Stomach (tissue), 19 donors: ENCODE measurements at places on chromosomes 16 and 17. TPM values are rescaled to one million over a fixed set of nuclear protein-coding genes. Genes with fewer than 3 reads are reported as not detected.

GRCh38 chr17:82489851-82490511, 29.6 kb upstream of the FOXK2 start:
- no peak for DNase-seq

DNA sequence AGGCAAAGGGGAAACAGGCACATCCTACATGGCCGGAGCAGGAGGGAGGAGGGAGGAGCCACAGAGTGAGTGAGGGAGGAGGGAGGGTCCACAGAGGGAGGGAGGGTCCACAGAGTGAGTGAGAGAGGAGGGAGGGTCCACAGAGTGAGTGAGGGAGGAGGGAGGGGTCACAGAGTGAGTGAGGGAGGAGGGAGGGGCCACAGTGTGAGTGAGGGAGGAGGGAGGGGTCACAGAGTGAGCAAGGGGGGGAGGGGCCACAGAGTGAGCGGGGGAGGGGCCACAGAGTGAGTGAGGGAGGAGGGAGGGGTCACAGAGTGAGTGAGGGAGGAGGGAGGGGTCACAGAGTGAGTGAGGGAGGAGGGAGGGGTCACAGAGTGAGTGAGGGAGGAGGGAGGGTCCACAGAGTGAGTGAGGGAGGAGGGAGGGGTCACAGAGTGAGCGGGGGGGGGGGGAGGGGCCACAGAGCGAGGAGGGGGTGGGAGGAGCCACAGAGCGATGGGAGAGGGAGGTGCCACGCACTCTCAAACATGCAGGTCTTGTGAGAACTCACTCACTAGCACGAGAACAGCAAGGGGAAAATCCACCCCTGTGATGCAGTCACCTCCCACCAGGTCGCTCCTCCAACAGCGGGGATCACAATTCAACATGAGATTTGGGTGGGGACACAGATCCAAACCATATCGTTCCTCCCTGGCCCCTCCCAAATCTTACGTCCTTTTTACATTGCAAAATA, 24.3 kb upstream of the CDH15 start:
- DNase-seq = no peak

GRCh38 chr17:82648742-82649331, 593 bp upstream of the WDR45B start:
- peak; percentile 81 for DNase-seq

DNA sequence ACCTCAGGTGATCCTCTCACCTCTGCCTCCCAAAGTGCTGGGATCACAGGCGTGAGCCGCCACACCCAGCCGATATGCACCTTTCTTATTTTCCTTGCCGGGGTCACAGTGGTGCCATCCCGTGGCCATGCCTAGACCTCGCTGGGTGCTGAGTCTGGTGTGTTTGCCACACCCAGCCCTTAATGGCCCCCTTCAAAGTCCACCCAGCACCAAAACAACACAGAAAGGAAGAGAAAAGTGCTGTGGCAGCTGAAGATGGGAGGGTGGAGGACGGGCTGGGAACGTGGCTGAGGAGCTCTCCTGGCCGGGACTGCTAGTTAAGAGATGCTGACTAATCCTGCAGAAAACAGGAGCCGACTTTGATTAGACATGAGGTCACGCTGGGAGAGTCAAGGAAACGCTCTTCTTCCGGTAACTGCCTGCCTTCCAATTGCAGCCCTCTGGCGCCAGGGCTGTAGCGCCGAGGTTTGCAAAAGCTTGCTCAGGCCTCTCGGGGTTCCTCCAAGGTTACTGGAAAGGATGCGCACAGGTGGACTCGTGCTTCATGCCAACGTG, 10.9 kb downstream of the SLC43A2 start:
- DNase-seq = peak; percentile 52

DNA sequence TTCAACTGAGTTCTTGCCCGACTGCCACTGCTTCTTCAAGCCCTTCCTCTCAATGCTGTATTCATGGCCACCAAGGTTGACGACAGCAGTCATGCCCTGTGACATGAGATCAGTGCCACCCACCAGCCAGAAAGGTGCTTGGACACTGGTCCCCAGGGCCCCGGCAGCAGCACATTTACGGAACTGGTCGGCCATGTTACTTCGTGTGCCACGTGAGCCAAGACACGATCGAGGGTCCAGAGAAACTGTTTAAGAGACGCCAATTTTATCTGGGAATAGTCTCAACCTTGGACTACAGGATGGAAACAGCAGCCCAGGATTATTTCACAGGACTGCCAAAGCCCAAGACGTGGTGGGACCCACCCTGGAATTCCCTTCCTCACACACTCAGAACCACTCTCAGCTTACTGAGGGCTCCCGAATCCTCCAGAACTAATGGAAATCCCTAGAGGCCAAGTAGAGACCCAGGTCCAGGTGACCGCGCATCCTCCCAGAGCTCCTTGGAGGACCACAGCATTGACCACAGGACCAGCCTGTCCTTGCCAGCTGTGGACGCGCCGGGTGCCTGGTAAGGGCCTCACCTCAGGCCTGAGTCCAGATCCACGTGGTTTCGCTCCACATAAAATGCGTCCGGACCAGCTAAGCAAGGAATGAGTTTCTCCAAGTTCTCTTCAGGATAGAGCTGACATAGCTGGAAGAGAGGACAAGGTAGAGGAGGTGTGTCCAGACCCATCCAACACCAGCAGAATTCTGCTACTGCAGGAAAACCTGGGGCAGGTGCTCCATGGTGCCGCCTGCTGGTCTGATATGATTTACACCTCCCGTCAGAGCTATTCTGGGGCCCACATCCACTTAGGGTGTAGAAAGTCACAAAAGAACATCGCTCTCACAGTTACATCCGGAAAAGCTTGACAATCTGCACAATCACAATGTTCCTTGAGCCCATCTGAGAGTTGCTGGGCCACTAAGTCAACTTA, 28.2 kb downstream of the MAP1LC3B start:
- DNase-seq = no peak

GRCh38 chr16:65070831-65071432, 50.9 kb downstream of the CDH11 start:
- peak; percentile 66 for DNase-seq

DNA sequence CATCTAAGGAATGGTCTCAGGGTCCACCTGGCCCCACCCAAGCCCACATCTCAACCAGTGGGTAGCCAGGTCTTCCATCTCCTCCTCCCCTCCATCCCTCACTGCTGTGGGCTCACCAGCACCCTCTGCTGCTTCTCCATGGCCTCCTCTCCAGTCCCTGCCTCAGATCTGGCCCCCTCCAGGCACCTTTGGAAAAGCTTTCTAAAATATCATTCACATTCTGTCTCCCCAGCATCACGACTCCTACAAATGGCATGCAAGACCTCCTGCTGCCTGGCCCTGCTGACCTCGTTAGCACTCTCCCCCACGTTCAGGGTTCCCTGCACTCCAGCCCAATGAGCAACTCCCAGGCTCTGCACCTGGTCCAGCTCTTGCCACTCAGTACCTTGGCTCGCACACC, 13.7 kb downstream of the GLP2R start:
- no peak for DNase-seq

GRCh38 chr16:83363521-83363920, 444.3 kb upstream of the HSBP1 start:
- no peak for DNase-seq

- no peak for DNase-seq
These were observed 10.8 kb upstream of the G6PC1 start for GRCh38 chr17:42889809-42890208.

- DNase-seq = no peak
These were observed 101.5 kb downstream of the SEC14L1 start for GRCh38 chr17:77242118-77242851.

- DNase-seq = no peak
These were observed 2.8 kb upstream of the NUBP1 start for GRCh38 chr16:10740845-10741208.

- no peak for DNase-seq
These were observed 7.6 kb downstream of the UNC45B start for GRCh38 chr17:35155246-35155645.

DNA sequence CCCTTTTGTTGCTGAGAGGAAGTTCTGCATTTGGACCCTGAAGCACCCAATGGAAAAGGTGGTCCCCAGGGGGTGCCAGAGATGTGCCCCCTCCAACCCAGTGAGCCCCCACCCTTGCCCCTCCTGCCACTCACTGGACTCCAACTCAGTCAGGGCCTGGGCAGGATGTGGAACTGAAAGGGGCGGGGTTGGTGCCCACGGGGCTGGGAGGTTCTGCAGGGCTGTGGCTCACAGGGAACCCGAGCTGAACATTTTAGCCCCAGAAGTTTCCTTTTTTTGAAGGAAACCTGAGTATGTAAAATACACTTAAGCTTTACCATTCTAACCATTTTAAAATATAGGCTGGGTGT, 15.8 kb upstream of the OGFOD3 start:
- no peak for DNase-seq

- DNase-seq = no peak
These were observed 1.9 kb upstream of the MAP3K14 start for GRCh38 chr17:45318561-45319230.

GRCh38 chr16:75086688-75087374, 29.7 kb downstream of the LDHD start:
- no peak for DNase-seq

GRCh38 chr16:24344784-24345183, 88.6 kb downstream of the CACNG3 start:
- DNase-seq = peak; percentile 7

GRCh38 chr16:84907051-84907450, 87.3 kb downstream of the CRISPLD2 start:
- DNase-seq = no peak

- peak; percentile 65 for DNase-seq
These were observed 25.9 kb downstream of the BRIP1 start for GRCh38 chr17:61837175-61838051.

- DNase-seq = no peak
These were observed 21.4 kb downstream of the LDHD start for GRCh38 chr16:75095204-75095621.

GRCh38 chr17:9557857-9558256, 17.8 kb downstream of the STX8 start:
- no peak for DNase-seq

DNA sequence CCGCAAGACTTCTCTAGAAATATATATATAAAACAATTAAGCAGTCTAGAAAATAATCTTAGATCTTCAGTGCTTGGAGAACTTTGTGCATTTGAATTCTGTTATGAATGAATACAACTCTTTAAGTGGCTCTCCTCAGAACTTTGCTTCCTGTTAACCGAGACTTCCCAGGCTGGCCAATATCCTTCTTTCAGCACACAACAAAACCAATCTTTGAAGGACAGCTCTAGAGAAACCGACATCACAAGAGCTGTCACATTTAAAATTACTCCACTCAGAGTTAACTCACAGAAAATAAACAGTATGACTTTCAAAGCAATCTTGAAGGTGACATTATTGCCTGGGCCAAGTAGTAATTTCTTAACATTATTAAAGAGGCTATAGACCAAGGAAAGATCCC, 49.7 kb upstream of the ITGA2B start:
- no peak for DNase-seq

DNA sequence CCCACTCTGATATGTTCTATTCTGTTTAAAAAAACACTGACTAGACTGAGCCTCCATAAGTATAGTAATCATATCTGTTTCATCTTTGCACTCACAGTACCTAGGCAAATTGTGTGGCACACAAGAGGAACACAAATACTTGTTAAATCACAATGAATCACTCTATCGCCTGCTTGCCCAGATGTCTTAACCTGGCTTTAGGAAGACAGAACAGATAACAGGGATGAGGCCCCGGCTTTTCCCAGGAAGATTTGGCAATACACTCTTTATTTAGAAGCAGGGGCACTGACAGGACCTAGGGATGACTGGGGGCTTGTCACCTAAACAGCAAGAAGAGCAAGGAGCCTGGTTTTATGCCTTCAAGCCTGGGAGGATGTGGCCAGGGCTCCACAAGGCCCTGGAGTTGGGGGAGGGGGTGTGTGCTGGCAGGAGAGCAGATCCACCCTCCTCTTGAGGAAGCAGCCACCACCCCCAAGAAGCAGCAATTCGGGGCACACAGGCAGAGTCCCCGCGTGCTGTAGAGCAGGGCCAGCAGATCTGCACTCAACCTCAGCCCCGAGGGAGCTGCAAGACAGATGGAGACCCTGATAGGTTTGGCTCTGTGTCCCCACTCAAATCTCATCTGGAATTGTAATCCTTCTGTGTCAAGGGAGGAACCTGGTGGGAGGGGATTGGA, 41.0 kb upstream of the KSR1 start:
- DNase-seq = no peak

GRCh38 chr16:5070431-5071186, 1.0 kb upstream of the ALG1 start:
- no peak for DNase-seq

- DNase-seq = no peak
These were observed 84.3 kb downstream of the TNFRSF13B start for GRCh38 chr17:16887523-16888095.

DNA sequence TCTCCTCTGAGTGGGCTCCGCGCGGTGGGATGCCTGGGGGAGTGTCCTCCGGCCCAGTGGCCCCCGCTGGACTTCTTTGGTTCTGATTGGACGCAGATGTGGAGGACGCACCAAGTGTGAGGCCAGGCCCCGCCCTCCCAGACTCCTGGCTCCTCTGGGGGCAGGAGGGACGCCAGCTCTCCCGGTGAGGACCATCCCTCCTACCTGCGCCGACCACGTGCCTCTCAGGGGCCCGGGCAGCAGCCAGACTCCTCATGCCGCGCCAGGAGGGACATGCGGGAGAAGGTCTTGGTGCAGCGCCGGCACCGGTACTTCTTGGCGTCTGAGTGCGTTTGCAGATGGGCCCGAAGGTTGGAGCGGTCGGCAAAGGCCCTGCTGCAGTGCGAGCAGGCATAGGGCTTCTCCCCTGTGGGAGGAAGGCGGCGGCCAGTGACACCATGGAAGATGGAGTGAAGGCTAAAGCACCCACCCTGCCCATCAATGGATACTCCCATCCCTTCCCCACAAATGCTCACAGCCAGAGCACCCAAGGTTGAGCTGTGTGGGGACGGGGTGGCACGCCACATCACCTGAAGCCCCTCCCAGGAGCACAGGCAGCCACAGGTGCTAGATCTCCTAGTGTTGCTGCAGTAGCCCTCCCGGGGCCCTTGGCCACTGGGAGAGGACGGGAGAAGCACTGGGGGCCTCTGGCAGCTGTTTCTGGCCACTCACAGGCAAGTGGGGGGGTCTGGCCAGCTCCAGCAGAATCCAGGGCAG, 7.9 kb downstream of the SNAI3 start:
- DNase-seq = no peak

- DNase-seq = no peak
These were observed 30.0 kb upstream of the MRTFB start for GRCh38 chr16:14041164-14041563.

GRCh38 chr17:62093188-62094155, 28.4 kb upstream of the MED13 start:
- DNase-seq = no peak

- DNase-seq = no peak
These were observed at the start of gene SHBG for GRCh38 chr17:7629939-7630571. Gene SHBG (plus strand): TSS chr17:7630135. CDS start chr17:7630173, 38 bp downstream.

The PDE6G gene
- total RNA-seq = not detected

The HSD17B2 gene
- total RNA-seq = not detected

The EPX gene
- total RNA-seq = not detected

The TENT4B gene
- total RNA-seq = 4.1 TPM

The DHX58 gene
- total RNA-seq = 9.8 TPM

The UNC13D gene
- 25.5 TPM for total RNA-seq

The OR1F1 gene
- total RNA-seq = not detected

The TP53TG3F gene
- not detected for total RNA-seq
